ENCODE measurements at places on chromosomes 3 and 15.
A peak's percentile ranks its signal among the peaks of the same experiment; 100 is the strongest.

- DNase-seq = no peak
Observed at GRCh38 chr3:78868570-78868969, 899.2 kb downstream of the ROBO1 start.

GRCh38 chr3:119783255-119783654 lies 1.4 kb downstream of the NR1I2 start:
- DNase-seq = no peak

DNA sequence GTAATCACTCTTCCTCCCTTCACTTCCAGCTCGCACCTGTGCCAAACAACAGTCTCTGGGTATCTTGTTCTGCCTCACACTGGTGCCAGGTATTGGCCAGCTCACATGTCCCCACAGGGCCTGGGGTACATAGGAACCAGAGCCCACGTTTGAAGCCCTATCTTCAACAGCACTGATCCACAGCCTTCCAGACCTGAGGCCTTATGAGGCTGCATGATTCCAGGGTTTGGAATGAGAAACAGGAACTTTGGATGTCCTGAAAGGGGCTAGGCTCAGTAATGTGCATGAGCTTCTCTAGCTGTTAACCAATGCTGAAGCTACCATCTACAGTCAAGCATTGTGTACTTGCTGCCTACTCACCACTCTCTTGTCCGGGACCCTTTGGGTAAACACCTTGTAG lies 92.4 kb downstream of the GPR156 start:
- no peak for DNase-seq

DNA sequence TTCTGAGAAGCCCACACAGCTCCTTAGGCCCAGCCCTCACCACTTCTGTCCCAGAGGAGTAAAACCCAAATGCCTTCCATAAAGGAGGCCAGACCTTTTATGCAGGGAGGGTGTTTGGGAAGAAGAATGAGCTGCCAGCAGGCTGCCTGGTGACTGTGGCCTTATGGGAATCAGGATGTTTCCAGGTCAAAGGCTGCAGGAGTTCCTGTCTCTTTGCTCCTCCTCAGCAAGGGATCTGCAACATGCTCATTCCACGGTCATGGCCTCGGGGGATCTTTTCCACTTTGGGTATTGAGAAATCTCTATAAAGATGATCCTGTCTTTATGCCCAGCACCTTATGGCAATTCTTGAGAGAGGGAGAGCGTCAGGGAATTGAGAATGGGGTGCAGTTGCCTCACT lies 25.2 kb upstream of the MAGEF1 start:
- no peak for DNase-seq

- no peak for DNase-seq
Observed at GRCh38 chr15:81485806-81486205, 111.8 kb upstream of the TMC3 start.

- peak; percentile 83 for DNase-seq
Observed at GRCh38 chr3:179037351-179037750, 34.3 kb downstream of the ZMAT3 start.

GRCh38 chr3:47019201-47019600 lies 39.7 kb downstream of the NBEAL2 start:
- DNase-seq = no peak

DNA sequence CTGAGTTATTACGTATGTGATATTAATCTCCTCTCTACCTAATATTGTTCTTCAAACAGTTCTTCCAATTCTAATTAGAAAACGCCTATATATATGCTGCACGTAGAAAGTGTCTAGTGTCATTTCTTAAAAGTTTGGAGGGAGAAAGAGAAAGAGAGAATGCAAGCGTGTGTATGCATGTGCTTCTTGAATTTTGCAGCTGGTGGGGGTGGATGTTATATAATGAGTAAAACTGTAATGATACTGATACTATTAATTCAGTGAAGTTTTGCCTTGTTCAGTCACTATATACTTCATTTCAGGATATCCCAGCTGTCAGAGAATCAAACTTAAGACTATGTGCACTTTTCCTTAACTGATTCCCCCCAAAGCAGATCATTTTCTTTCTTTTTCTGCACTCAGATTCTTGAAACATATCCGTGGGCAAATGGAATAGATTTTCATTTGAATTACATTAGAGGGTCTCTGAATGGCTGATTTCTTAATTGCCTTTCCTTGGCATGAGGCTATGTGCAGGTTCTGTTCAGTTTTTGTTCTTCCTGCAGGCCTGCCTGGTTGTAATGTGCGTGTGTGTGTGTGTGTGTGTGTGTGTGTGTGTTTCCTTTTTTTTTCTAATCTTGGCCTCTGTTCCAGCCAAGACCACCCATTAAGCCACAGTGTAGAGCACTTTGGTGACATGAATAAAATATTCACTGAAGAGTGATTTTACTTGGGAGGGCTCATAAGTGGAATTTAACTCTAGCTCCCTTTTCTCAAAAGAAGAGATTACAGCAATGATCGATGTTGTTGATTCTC lies 617.5 kb downstream of the RBMS3 start:
- no peak for DNase-seq

- peak; percentile 62 for DNase-seq
Observed at GRCh38 chr3:195078891-195079440, 192.0 kb downstream of the XXYLT1 start.

DNA sequence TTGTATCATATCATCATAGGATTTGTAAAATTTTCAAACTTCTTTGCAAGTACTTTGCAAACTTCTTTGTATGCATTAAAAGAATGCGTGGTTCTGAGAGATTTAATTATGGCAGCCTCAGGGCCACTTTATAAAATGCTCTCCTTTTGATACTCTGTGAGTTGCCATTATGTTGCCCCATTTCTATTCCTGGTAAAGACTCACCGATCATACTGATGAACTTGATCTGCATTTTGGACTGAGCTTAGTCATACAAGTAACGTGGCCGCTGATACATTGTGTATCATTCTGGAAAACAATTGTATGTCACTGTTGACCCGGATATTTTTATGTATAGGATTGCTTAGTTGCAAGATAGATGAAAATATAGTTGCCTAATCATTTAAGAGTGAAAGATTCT lies 38.8 kb downstream of the AKAP13 start:
- DNase-seq = no peak

DNA sequence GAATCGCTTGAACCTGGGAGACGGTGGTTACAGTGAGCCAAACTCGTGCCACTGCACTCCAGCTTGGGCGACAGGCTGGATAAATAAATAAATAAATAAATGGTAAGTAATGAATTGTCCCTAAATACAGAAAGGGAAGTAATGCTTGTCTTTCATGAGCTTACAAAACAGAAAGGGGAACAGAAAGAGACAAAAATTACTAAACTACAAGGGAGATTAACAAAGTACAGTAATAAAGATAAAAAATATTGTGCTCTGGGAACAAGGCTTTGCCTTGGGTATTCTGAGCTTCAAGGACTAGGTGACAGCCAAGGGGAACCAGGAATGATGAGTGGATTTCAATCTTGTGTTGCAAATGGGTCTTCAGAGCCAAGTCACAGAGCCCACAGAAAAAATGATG lies 9.2 kb upstream of the HLTF start:
- no peak for DNase-seq

- DNase-seq = no peak
Observed at GRCh38 chr3:75692061-75692460, 27.9 kb downstream of the FRG2C start.

GRCh38 chr3:10090179-10090578 lies 17.9 kb downstream of the FANCD2OS start:
- no peak for DNase-seq

GRCh38 chr15:83978588-83978987 lies 257.0 kb upstream of the GOLGA6L4 start:
- DNase-seq = no peak

Measured in posterior vena cava (tissue), 2 donors.